ENCODE measurements at places on chromosomes 12 and 14.
A peak's percentile ranks its signal among the peaks of the same experiment; 100 is the strongest.

GRCh38 chr12:64192644-64193444 is 29.3 kb downstream of the KICS2 start:
- no peak for DNase-seq

DNA sequence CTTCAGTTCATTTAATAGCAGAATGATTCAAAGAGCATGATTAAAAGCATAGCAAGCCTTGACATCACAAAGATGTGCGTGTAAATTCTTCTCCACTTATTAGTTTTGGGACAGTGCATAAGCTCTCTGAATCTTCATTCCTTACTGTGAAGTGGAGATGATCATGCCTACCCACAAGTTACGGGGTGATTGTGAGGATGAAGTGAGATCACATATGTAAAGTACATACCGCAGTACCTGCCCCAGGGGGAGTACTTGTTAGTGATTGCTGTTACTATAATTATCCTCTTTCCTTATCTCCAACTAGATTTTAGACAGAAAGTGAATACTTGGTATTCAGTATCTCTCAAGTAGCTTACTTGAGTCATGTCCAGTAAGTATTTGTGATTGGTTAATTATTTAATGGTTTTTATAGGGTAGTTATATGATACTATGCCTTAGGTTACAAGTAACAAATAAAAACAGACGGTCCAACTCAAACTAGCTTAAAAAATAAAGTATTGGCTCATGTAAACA is 6.0 kb downstream of the RAD9B start:
- no peak for DNase-seq

- DNase-seq, result no peak
Measured at GRCh38 chr14:59123531-59123930, 64.9 kb upstream of the DAAM1 start.

DNA sequence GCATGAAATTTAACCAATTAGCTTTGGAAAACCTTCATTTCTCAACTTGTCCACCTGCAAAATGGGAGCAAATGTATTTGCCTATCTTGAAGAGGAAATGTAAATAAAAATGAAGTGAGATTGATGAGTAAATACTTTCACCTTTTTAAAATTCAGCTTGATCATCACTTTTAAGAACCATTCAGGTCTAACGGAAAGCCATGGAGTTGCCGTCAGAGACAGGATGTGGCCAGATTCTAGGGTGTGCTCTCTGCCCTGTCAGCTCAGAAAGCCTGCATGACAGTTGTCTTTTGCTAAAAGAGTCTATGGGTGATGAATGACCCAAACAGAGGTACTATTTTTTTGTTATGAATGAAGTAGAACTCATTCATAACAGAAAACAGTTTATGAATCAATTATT is 104.3 kb upstream of the SLC35F4 start:
- no peak for DNase-seq

DNA sequence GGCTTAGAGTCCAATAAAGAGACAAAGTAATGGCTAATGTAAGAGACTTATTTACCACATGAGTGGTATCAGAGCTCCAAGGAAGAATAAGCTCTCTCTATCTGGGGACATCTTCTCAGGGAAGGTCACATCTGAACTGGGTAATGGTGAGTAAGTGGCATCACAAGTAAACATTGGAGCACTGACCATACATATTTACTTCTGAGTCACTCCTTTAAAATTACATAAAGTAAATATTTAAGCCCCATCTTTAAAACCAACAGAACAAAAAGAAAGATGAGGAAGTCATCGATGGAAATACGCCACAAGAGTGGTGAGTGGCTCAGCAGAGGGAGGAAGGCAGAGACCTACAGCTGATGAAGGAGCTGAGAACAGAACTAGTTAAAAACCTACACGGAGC is 159.9 kb downstream of the DUSP6 start:
- no peak for DNase-seq

GRCh38 chr14:32087173-32087861 is 10.2 kb downstream of the ARHGAP5 start:
- DNase-seq, result no peak

- DNase-seq, result no peak
Measured at GRCh38 chr12:41683513-41684240, 461.0 kb downstream of the GXYLT1 start.

- DNase-seq, result no peak
Measured at GRCh38 chr12:88756917-88757316, 176.6 kb upstream of the KITLG start.

DNA sequence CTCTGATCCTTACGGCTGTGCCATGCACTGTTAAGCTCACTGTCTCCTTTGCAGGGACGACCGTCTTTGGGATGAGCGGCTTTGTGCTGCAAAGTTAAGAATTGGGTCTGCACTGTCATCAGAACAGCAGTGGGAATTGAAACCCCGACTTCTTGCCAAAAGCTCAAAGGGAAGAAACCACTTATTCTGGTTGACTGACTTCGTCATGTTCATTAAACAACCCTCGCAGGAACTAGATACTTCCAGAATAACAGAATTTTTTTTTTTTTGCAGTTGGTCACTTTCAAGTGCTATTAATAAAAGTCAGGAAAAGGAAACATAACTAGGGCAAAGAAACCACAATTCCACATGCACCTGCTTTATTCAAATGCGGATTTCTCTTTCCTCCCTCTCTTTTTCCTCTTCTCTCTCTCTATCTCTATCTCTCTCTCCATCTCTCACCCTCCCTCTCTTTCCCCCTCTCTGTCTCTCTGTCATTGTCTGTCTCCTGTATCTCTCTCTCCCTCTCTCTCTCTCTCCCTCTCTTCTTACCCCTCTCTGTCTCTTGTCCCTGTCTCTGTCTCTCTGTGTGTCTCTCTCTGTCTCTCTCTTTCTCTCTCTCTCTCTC is 12.3 kb upstream of the GLT1D1 start:
- DNase-seq, result peak; percentile 24

DNA sequence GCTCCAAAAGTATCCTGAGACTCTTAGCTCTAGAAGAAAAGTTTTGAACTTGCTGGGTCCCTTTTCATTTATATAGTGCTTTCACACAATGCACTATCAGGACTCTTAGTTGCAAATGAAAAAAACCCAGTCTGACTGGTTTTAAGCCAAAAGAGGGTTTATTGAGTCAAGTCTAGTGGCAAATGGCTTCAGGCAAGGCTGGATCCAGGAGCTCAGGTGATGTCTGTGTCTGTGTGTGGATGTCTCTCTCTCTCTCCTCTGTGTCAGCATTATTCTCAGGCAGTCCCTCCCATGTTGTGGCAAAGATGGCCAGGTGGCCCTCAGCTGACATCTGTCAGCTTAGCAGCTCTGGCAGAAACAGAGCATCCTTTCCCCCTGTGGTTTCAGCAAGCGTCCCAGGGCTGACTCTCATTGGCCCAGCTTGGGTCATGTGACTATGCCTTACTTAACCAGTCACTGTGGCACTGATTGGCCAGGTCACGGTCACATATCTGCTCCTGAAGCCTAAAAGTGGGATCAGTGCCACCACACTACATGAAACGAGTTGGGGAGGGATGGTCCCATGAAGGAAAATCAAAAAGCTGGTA is 6.2 kb downstream of the TMEM120B start:
- no peak for DNase-seq

- DNase-seq, result no peak
Measured at GRCh38 chr12:56260380-56260779, 2.2 kb upstream of the ANKRD52 start.

DNA sequence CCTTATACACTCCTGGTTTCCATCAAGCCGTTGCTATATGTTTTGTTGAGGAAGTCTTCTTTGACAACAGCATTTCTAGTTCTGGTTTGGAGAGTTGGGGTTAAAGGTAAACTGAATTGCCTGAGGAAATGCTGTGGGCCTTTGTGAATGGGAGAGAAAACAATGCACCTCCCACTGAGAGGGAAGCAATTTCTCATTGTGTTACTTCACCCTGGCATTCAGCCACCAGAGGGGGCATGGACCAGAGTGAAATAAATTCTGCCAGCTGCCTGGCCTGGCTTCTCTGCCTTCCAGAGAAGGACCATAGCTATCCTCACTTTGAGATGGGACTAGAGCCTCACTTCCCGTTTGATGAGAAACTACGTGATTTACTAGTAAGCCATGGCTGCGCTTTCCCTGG is 475.3 kb downstream of the EGLN3 start:
- peak; percentile 40 for DNase-seq

DNA sequence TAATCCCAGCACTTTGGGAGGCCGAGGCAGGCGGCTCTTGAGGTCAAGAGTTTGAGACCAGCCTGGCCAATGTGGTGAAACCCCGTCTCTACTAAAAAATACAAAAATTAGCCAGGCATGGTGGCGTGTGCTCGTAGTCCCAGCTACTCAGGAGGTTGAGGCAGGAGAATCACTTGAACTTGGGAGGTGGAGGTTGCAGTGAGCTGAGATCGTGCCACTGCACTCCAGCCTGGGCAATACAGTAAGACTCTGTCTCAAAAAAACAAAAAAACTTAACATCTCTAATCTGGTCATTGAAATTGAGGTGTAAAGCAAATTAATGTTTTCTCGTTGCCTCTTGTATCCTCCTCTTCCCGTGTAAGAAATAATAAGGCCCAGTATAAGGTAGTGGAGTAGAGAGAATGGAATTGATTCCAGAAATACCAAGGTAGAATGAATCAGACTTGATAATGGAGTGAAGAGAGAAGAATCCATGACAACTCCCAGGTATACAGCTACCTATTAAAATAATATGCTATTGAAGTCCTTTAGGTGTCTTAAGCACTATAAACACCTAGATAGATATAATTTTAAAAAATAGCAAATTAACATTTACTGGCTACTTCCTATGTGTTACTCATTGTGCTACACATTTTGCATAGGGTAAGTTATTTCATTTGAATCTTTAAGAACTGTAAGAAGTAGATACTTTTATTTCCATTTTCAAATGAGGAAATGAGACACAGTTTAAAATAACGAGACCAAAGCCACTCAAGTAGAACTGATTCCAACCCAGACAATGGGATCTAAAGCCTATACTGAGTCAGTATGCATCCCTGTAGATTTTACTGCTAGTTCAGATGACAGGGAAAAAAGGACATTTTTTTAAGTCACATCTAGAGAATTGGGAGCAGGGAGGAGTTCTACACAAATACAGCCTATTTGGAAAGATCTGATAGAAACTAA is 23.2 kb downstream of the RAP1B start:
- peak; percentile 25 for DNase-seq

- DNase-seq, result no peak
Measured at GRCh38 chr14:58690801-58691516, 53.2 kb downstream of the DACT1 start.

- DNase-seq, result no peak
Measured at GRCh38 chr14:87643005-87643404, 350.0 kb downstream of the GALC start.

- no peak for DNase-seq
Measured at GRCh38 chr14:82431031-82431430, 897.4 kb upstream of the SEL1L start.

GRCh38 chr12:75784591-75784990 is 247.0 kb downstream of the PHLDA1 start:
- no peak for DNase-seq

- no peak for DNase-seq
Measured at GRCh38 chr14:65661865-65662264, 249.3 kb downstream of the FUT8 start.

- DNase-seq, result no peak
Measured at GRCh38 chr14:31265701-31266398, 58.3 kb upstream of the HECTD1 start.

GRCh38 chr12:5621329-5621728 is 189.4 kb downstream of the NTF3 start:
- no peak for DNase-seq

DNA sequence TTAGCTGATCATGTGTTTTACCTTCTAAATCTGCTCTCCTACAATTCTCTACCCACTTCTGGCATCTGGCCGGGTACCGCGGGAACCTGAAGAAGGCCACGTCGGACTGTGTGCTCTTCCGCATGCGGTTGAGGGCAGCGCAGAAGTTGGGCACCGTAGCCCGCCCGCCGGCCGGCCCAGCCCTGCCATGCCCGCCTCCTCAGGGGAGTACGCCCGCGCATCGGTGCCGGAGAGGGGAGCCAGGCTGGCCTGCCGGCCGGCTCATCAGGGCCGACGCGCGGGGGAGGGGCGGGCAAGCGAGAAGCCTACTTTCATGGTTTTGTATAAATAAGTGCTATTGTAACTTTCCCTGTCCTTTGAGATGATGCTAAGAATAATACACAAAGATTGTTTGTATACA is 19.9 kb upstream of the ADAMTS20 start:
- no peak for DNase-seq

DNA sequence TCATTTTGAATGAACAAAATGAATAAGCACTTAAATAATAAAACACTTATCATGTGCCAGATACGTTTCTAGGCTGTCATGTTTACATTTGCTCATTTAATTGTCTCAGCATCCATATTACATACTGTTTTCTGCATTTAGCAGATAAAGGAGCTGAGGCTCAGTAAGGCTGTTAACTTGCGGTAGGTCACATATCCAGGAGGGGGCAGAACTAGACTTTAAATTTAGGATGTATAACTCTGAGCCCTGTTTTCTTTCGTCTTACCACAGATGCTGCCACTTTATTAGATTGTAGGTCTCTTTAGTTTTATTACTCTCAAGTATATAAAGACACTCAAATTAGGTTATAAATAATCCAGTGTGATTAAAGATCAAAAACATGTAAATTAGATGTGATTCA is 17.7 kb downstream of the IRAK4 start:
- peak; percentile 26 for DNase-seq

GRCh38 chr12:121990692-121991603 is 30.7 kb upstream of the BCL7A start:
- no peak for DNase-seq

- DNase-seq, result no peak
Measured at GRCh38 chr12:83808591-83808990, 1104.0 kb downstream of the SLC6A15 start.

DNA sequence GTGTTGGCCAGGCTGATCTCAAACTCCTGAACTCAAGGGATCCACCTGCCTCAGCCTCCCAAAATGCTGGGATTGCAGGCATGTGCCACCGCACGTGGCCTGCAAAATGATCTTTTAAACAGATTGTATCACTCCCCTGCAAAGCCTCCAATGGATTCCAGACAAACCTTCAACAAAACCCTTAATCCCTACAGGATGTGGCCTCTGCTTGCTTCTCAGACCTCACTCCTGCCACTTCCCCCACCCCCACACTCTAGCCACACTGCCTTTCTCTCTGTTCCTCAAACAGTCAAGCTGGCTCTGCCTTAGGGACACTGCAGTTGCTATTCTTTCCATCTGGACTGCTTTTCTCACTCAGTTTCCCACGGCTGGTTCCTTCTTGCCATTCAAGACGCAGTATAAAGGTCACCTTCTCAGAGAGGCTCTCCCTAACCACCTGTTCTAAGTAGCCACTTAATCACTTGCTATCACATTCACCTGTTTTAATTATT is 47.3 kb upstream of the TMED10 start:
- peak; percentile 90 for DNase-seq
